HCT116 (cell line): ENCODE measurements at places on chromosomes 1 and 21.
A peak's percentile ranks its signal among the peaks of the same experiment; 100 is the strongest.

DNA sequence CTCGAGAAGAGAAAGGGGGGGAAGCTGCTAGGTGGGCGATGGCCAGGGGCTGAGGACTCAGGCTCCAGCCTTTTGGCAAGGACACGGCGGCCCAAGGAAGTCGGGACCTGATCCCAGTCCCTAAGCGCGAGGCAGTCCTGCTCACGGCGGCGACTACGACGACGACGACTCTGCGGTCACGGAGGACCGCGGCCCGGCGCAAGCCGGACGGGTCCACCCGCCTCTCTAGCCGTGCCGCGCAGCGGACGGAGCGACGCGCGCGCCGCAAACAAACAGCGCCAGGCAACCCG, 401 bp downstream of the WNT9A start:
- DNase-seq, result no peak

DNA sequence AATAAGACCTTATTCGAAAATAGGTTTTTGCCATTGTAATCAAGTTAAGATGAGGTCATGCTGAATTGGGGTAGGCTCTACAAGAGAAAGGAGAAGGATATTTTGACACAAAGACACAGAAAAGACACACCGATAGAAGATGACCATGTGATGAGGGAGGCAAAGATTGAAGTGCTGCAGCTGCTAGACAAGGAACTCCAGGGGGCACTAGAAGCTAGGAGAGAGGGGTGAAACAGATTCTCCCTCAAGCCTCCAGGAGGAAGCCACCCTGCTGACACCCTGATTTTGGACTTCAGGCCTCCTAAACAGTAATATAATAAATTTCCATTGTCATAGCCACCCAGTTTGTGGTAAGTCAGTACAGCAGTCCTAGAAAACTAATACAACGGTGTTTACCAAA, 506.8 kb upstream of the CAMK1G start:
- DNase-seq, result peak; percentile 4

DNA sequence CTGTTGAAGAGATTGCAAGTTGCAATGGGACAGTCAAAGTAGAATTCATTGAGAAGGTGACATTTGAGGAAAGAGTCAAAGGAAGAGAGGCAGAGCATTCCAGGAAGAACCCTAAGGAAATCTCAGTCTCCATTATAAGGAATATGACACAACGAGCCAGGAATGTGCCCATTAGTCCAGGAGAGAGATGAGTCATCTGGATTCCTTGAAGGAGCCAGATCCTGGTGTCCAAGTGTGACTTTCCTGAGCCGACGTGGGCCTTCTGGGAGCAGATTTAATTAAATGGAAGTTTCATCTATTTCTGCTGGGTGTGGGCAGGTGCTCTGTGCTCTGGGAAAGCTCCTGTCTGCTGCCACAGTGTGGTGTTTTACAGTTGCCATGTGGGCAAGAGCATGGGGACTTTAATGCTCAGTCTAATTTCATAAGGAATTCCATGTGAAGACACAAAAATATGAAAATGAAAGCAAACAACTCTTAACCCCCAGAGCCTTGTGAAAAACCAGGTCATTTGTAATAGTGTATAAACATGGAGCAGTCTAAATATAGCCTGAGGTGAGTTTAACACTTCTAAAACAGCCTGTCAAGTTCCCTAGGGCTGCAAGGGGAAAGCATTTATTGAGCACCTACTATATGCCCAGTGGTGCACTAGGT, 111.4 kb upstream of the ARTN start:
- peak; percentile 90 for DNase-seq

DNA sequence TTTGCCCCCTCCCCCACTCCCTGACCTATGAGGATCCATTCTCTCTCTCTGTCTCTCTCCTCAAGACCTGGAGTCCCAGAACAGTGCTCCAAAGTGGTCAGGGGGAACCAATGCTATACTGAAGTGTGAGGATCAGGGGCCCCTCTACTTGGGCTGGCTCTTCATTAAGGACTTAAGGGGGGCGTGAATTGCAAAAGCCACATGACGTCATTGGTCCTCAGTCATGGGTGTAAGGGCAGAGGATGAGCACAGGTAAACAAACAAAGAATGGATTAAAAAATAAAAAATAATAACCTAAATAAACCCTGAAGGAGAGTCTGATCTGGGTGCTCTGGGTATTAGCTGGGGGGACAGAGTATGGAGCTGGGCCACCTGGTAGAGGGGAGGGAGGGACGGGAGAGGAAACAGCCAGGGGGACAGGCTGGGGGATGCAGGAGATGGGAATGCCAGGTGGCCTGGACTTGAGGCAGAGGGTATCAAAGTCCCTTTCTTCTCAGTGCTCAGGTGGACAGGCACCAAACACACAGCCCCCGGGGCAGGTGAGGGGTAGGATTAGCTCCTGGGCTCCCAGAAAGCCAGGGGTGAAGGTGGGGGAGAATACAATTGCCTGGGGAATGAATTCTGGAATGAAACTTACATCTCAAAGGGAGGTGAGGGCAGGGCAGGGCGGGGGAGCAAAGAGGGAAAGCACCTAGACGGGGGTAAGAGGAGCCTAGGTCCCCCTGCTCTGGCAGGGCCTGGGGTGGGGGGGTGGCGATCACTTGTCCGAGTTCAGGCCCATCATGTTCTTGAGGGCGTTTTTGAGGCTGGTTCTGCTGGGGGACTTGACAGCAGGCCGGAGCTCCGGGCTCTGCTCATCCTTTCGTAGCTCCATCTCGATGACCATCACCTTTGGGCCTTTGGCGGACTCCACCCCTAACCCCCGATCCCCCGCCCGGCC, 4.6 kb downstream of the MPZ start:
- no peak for DNase-seq

- DNase-seq, result peak; percentile 61
These were observed 12.7 kb downstream of the EFNA3 start for GRCh38 chr1:155091071-155092051.

DNA sequence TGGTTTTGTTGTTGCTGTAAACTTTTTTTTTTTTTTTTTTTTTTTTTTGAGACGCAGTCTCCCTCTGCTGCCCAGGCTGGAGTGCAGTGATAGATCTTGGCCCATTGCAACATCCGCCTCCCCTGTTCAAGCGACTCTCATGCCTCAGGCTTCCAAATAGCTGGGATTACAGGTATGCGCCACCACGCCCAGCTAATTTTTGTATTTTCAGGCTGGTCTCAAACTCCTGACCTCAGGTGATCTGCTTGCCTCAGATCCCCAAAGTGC, 78.9 kb upstream of the SLC45A1 start:
- DNase-seq, result peak; percentile 29

DNA sequence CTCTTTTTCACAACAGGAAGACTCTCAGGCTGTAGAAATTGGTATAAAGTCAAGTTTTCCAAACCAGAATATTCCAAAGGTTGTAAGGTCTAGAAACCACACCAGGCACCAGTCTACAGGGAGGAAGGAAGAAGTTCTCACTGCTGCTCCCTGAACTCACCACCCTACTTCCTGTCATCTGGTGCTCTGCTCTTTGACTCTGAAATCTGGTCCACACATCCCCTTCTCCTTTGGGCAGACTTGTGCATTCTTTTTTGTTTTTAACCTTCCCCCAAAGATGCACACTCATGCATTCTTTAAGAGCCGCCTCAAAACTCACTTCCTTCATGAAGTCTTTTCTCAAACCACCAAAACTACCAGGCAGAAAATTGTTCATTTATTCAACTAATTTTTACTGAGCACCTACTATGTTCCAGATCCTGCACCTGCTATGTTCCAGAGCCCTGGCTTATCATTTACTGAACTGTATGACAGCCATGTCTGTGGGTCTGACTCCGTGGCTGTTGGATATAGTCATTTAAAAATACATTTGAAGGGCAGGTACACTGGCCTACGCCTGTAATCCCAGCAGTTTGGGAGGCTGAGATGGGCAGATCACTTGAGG, 30.1 kb upstream of the EPS15 start:
- DNase-seq, result no peak

DNA sequence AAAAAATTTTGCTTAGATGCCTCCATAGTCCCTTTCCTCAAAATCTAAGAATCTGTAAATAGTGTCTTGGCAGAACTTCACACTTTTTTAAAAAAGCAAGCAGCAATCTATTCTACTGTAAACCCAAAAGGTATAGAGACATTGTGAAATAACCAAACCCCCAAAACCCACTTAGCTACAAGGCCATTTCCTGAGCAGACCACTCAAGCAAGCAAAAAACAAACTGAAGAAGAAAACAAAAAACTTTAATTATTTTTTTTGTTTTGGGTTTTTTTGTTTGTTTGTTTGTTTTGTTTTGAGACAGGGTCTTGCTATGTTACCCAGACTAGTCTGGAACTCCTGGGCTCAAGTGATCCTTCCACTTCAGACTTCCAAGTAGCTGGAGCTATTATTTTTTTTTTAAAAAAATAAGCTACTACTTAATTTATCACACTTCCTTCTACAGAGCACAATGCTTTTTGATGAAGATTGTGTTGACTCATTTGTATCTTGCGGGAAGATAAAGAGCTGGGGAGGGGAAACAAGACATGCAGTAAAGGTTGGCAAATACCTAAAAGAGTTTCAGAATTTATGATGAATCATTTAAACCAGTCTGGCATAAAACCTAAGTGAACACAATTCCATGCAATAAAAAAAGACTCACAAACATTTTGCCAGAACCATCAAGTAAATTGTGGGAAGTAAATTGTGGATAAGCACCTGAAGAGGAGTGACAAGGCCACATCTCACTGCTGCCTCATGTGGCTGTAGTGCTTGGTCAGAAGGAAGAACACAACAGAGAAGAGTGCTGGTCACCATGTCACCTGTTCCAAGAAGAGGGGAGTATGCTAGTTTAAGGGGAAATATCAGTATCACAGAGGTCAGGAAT, 2.7 kb upstream of the PTPN22 start:
- DNase-seq, result peak; percentile 41

DNA sequence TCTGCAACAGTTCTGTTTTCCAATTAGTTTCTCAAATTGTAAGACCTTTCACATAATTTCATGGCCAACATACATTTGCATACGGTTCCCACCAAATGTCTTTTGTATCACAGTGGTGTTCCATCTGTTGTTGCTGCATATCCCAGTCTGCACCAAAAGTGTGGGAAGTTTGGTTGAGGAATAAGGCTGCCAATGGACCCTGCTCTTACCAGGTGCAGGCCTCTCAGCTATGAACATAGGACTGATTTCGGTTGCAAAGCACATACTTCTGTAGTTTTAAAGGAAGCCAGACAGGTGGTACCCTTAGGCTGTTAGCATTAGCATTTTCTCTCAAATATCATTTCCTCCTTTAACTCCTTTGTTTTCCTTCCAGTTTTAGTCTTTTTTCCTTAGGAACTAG, 33.8 kb downstream of the ADGRL4 start:
- DNase-seq, result no peak

DNA sequence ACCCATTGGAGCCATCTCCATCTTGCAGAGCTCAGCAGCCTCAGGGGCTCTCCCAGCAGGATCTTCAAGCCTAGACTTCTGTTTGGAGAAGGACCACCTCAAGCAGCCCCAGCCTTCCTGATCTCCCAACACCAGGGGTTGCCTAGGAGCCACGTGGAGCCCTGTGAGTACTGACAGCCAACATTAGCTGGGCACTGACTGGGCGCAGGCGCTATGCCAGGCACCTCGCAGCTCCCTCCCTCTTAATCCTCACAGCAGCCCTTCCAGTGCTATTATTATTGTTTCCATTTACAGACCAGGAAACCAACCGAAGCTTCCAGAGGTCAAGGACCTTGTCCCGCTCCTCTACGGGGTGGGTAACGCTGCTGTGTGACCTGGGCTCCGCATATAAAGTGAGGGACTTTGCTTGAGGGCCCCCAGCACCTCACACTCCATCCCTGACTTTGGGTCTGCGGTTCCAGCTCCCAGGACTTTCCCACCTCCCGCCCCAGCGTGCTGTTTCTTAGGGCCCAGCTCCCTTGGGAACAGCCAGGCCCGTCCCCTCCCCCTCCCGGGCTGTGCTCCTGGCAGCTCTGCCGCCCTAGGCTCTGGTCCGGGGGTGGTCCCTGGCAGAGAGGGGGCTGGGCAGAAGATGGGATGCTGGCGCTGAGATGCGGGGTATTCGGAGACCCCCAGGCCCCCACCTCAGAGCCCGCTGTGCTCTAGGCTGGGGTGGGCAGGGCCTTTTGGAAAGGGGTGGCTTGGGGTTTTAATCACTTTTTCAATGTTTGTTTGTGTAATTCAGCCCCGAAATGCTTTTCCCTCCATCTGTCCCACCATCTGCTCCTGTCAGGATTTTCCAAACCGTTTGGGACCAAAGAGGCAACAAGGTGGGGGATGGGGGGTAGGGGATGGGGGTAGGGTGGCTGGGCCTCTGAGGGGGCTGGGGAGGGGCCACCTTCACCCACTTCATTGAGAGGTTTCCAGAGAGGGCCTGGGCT, 4.1 kb upstream of the HPCA start:
- no peak for DNase-seq

- no peak for DNase-seq
These were observed 139.1 kb downstream of the PLA2G4A start for GRCh38 chr1:186967656-186968394.

DNA sequence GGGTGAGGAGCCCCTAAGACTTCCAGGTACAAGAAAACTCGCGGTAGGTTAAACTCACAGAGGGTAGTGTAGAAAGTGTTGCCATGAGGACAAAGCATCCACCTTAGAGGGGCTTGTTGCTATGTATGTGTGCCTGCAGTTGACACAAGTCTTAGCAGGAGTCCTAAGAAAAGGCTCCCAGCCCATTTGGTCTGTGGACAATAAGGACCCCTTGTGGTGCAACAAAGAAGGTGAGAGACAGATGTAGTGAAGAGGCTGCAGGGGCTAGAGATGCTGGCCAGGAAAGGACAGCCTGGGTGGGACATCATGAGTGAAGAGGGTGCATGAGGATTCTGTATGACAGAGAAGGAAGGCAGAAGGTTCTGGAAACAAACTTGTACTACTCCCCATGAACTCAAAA, 36.3 kb upstream of the IL10 start:
- no peak for DNase-seq

- DNase-seq, result no peak
These were observed 214.3 kb downstream of the PTPRU start for GRCh38 chr1:29450591-29450990.

DNA sequence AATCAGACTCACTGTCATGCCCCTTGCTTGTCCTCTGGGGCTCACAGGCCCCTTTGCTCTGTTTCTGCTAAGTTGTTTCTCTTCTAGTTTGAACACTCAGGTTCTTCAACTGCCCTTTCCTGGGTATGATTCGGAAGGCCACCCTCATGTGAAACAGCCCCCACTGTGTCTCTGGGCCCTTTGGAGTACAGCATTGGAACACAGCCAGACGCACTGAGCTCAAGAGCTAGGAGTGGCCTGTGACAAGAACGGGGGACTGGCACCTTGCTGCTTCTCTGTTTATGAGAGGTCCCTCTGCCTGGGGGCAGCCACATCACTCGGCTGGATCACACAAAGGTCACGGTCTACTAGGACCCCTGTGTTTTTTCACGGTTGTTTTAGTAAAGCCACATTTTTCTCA, 114.4 kb upstream of the ZC3H12A start:
- no peak for DNase-seq

- DNase-seq, result no peak
These were observed 201.7 kb downstream of the CRB1 start for GRCh38 chr1:197469620-197470210.

GRCh38 chr1:9699361-9699760, 47.8 kb downstream of the PIK3CD start:
- no peak for DNase-seq

DNA sequence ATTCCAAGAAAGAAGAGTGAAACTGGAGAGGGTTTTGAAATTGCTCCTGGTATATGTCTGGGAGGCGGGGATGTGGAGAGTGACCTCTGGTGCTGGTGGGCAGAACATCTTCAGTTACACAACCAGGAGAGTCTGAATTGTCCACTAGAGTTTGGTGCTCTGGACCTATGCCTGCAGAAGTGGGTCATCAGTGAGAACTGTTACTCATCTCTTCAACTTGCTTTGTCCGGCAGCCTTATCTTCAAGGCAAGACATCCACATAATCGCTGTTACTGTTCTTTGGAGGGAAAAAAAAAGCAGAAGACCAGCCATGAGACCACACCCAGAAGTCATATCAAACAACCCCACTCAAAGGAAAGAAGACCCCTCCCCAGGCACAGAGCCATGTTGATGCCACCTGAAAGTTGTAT, 14.9 kb downstream of the SH2D1B start:
- DNase-seq, result no peak
